ENCODE measurements at places on chromosomes 2 and 18. TPM values are rescaled to one million over a fixed set of nuclear protein-coding genes. Genes with fewer than 3 reads are reported as not detected.

GRCh38 chr2:199439542-199439941 lies 18.2 kb downstream of the SATB2 start:
- DNase-seq, result no peak

- DNase-seq, result no peak
Observed at GRCh38 chr2:46802665-46803546, 112.7 kb downstream of the MCFD2 start.

DNA sequence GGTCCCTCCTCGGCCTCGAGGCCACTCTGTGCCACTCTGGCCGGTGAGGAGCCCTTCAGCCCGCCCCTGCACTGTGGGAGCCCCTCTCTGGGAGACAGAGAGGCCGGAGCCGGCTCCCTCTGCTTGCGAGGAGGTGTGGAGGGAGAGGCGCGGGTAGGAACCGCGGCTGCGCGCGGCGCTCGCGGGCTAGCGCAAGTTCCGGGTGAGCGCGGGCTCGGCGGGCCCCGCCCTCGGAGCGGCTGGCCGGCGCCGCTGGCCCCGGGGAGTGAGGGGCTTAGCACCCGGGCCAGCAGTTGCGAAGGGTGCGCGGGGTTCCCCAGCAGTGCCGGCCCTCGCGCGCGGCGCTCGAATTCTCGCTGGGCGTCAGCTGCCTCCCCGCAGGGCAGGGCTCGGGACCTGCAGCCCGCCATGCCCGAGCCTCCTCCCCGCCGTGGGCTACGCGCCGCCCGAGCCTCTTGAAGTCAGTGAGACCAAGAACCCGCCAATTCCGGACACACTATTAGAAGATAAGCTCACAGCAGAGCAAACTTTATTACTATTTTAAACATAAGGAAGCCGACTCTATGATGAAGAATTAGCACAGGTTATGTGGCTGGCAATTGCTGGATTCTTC lies 825.8 kb upstream of the FANCL start:
- no peak for DNase-seq

- no peak for DNase-seq
Observed at GRCh38 chr18:25727281-25727985, 363.0 kb downstream of the SS18 start.

- DNase-seq, result no peak
Observed at GRCh38 chr2:151334082-151334815, 23.1 kb upstream of the TNFAIP6 start.

- DNase-seq, result peak; percentile 16
Observed at GRCh38 chr2:149098701-149099100, 60.2 kb downstream of the LYPD6B start.

DNA sequence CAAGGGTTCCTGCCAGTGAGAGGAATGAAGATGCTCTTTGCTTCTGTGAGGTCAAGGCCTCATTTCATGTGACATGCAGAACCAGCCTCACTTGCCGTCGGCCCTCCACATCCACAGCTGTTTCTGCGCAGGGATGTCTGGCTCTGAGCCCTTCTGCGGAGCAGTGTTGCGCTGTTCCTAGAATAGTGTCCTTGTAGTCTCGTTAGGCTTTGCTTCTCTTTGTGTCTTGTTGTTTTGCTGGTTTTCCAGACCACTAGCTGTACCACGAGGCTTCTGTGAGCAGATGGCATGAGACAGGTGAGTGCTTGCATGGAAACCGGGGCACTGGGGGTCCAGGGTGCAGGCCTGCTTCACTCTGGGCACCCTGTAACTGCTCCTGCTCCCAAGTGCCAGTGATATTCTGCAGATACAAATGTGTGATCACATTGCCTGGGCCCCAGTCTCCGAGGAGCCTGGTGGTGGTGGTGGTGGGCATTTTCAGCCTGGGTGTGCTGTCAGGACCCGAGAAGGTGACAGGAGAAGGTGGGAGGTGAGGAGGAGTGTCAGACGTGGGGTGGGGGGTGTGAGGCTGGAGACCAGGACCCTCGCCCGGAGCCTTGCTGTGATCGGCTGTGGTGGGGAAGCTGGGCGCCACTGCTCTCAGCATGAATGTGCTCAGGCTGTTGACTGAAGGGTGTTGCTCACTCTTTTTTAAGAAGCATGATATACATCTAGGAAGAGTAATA lies 34.3 kb downstream of the LDLRAD4 start:
- no peak for DNase-seq

GRCh38 chr2:49186050-49186648 lies 31.8 kb upstream of the FSHR start:
- DNase-seq, result no peak

GRCh38 chr18:72171596-72171995 lies 372.5 kb downstream of the CBLN2 start:
- no peak for DNase-seq

DNA sequence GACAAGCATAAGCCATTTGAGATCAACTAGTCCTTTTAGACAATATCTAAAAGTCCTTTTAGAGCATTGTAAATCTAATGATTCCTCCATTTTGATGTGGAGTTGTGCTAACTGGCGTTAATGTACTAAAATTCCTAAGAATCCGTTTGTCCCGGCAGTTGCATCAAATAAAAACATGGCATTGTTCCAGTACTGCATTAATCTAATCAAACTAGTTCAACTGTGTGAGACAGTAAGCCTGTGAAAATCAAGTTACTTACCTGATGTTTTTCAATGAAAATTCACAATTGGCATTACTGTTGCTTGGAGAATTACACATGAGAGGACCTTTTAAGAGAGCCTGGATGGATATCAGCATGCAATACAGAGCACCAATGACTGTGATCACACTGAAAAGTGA lies 13.3 kb downstream of the TM4SF20 start:
- DNase-seq, result no peak

- no peak for DNase-seq
Observed at GRCh38 chr2:138105358-138105757, 141.1 kb downstream of the HNMT start.

DNA sequence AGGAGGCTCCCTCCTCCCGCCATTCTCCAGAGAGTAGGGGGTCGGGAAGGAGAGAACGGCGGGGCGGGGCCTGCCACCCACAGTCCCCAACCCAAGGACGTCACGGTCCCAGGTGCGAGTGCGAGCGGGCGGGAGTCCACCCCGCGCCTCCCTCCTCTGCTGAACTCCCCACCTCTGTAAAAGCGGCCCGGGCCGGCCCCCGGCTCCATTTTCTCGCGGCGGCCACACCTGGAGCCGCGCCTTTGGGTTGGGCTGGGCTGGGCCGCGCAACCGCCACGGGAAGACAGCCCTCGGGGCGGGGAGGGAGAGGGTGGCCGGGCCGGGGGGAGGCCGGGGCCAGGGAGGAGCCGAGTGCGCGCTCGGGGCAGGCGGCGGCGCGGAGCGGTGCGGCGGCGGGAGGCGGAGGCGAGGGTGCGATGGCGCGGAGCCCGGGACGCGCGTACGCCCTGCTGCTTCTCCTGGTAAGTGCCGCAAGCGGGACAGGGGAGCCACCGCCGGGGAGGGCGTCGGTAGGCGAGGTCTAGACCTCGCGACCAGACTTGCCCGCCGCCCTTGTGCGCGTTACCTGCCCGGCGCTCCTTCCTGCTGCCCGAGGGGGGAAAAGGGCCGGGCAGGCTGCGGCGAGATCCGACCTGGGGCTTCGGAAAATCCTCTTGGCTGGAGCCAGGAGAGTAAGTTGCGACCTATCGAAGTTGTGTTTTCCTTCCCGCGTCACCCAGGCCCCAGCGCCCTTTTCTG lies at the start of gene DSG2:
Gene DSG2, plus strand, starts transcription at position 342 of the 738 bp plus-strand sequence. Its CDS starts 75 bp downstream, at position 417.
- DNase-seq, result peak; percentile 67

DNA sequence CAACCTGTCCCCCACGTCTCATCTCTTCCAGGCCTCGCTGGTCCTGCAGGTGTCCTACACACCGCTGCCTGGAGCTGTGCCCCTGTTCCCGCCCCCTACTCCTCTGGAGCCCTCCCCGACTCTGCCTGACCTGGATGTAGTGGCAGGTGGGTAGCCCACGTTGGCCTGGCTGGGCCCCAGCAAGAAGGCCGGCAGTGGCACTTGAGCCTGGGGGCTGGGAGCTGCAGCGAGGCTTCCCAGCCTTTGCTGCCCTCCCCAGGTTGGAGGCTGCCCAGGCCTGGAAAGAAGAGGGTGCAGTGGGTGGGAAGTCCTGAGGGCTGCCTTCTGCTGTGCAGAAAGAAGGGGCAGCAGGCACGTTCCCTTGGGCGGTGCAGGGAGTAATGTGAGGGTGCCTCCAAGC lies 58.4 kb downstream of the DYSF start:
- no peak for DNase-seq

DNA sequence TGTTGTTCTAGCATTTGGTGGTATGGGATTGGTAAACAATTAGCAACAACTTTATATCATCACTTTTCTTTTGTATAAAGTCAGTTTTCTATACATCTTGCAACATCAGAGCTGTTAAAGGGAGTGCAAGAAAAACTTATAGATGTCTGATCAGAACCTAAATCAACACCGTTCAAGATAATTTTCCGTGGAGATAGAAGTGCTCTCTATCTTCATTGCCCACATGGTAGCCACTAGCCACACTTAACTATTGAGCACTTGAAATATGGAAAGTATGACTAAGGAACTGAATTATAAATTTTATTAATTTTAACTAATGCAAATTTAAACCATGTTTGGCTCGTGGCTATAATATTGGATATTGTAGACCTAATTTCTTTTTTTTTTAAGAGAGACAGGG lies 5.2 kb downstream of the TTC27 start:
- no peak for DNase-seq

GRCh38 chr18:42743373-42744138 lies 371.9 kb downstream of the RIT2 start:
- no peak for DNase-seq

DNA sequence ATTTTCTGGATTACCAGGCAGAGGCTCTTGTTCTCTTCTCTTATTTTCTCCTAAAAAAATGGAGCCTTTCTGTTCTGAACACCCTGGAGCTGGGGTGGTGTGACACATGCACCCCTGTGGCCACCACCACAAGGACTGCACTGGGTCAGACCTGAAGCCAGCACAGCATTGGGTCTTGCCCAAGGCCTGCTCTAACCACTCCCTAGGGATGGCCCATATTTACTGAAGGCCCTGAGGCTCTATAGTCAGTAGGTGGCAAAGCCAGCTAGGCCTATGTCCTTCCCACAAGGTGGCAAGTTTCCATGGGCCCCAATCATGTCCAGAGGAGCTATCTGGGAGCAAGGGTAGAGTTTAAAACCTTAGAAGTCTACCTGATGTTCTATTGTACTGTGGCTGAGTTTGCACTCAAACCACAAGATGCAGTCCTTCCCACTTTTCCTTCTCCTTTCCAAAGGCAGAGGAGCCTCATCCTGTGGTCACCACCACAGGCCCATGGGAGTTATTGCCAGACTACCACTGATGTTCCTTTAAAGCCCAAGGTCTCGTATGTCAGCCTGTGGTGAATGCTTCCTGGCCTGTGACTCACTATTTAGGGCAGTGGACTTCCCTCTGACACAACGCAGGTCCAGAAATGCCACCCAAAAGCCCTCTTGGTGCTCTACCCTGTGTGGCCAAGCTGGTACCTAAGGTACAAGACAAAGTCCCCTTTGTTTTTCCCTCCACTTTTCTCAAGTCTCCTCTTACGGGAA lies 15.0 kb upstream of the FMNL2 start:
- no peak for DNase-seq

DNA sequence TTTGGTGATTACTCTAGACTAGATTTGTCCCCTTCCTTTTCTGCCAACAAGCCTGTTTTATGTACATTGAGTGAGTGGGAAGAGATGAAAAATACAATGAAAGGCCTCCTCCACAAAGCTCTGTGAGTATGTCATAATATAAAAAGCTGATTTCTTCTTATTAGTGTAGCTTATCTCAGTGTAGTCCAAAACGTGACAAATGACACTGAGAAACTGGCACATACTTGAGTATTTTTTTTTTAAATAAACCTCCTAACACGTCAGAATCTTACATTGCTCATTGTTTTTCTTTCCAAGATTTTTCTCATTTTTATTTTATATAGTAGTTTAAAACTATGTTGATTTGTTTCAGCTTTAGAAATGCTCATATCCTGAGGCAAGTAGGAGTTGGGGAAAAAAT lies 17.9 kb upstream of the FIGN start:
- DNase-seq, result no peak

DNA sequence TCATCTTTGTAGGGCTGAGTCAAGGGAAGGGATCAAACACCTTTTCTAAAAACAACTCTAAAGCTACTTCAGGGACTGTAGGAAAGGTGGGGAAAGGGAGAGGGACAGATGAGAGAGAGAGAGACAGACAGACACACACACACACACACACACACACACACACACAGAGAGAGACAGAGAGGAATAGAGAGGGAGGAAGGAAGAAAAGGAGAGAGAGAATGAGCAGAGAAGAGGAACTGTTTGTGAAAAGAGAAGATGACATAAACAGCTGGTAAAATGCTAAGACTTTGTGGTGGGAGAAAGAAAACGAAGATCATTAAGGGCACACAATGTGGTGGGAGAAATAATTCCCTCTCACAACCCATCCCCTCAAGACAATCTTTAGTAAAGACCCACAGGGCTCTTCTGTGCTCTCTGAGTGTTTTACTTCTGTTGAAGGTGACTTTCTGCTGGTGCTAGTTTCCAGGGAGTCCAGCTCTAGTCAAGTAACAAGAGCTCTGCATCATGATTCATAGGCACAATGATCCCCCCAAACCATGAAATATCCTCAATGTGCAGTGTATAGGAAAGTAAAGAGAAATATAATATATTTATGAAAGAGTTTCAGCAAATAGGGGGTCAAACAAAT lies 77.2 kb upstream of the STK17B start:
- no peak for DNase-seq

GRCh38 chr2:13662055-13662454 lies 945.3 kb downstream of the TRIB2 start:
- no peak for DNase-seq

GRCh38 chr2:229543176-229543873 lies 171.0 kb downstream of the DNER start:
- no peak for DNase-seq

DNA sequence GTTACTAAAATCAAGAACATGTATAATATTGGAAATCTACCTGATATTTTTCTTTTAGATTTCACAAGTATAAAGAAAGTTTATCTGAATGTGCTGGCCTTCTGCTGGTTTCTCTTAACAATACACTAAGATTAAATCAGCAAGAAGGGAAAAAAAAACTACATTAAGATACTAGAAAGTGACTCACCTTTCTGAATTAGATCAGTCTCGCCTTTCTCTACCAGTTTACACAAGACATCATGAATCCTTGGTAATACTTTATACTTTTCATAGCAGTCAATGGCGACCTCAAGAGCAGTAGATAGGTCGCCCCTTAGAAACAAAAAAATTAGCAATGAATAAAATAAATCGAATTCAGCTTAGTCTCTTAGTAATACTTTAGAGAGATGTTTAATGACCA lies 61.2 kb downstream of the LRPPRC start:
- peak; percentile 19 for DNase-seq

Gene TMEM198
- 4.5 TPM for total RNA-seq

Gene ARHGEF4
- 5.9 TPM for total RNA-seq

Gene FOXI3
- not detected for total RNA-seq

Gene PARD3B
- 3.8 TPM for total RNA-seq

Gene CHRND
- not detected for total RNA-seq

Gene ABCG5
- 0.14 TPM for total RNA-seq

Gene AOX1
- total RNA-seq, result 0.14 TPM

Gene GAREM1
- 2.0 TPM for total RNA-seq
